Left ventricle myocardium superior (tissue), 1 donor: ENCODE measurements at places on chromosomes 2 and 18. TPM values are rescaled to one million over a fixed set of nuclear protein-coding genes. Genes with fewer than 3 reads are reported as not detected.

SP100 gene
- total RNA-seq, result 69.2 TPM

ANKRD62 gene
- total RNA-seq, result not detected

ZNF892 gene
- 3.0 TPM for total RNA-seq

DNAH7 gene
- 0.25 TPM for total RNA-seq

HOXD10 gene
- total RNA-seq, result not detected

MROH2A gene
- not detected for total RNA-seq

MALL gene
- total RNA-seq, result 12.0 TPM

CRYGC gene
- total RNA-seq, result not detected

ITGAV gene
- total RNA-seq, result 143 TPM

FZD7 gene
- total RNA-seq, result 24.6 TPM

THSD7B gene
- 0.45 TPM for total RNA-seq

CROCC2 gene
- total RNA-seq, result not detected

SDC1 gene
- total RNA-seq, result 0.42 TPM

TXNDC2 gene
- not detected for total RNA-seq

ANKRD30B gene
- total RNA-seq, result not detected

GPAT2 gene
- 5.5 TPM for total RNA-seq

CABYR gene
- not detected for total RNA-seq

IGFBP5 gene
- total RNA-seq, result 156 TPM

TP53I3 gene
- 13.3 TPM for total RNA-seq

TFPI gene
- 24.2 TPM for total RNA-seq

MAP2 gene
- 3.4 TPM for total RNA-seq

TTR gene
- total RNA-seq, result not detected

MAPRE3 gene
- total RNA-seq, result 52.4 TPM

IL36A gene
- not detected for total RNA-seq

VSNL1 gene
- 18.6 TPM for total RNA-seq

SP3 gene
- 36.7 TPM for total RNA-seq

UGT1A6 gene
- total RNA-seq, result not detected

CREG2 gene
- not detected for total RNA-seq

BZW1 gene
- total RNA-seq, result 71.2 TPM

SERPINB2 gene
- total RNA-seq, result not detected

NCKAP5 gene
- total RNA-seq, result 2.8 TPM

UGGT1 gene
- total RNA-seq, result 24.6 TPM

PPP1R1C gene
- total RNA-seq, result 25.2 TPM
